ENCODE measurements at places on chromosomes 13 and 19.

DNA sequence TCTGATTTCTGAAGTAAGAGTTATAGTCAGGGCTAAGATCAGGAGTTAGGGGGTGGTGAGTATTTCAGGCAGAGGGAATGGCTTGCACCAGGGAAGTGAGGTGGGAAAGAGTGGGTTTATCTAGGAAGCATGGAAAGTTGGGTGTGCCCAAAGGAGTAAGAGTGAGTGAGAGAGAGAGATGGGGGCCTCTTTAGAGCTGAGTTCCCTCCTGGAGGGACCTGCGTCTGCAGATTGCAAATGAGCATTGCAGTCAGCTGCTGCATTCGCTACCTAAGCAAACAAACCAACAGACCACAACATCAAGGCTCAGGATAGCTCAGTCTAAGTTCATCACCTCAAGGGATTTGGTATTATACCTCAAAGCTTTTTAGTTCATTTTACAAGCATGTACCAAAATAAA, 405.8 kb downstream of the FGF9 start:
- DNase-seq = no peak

- DNase-seq = no peak
Observed at GRCh38 chr13:26531742-26532141, 25.7 kb upstream of the WASF3 start.

DNA sequence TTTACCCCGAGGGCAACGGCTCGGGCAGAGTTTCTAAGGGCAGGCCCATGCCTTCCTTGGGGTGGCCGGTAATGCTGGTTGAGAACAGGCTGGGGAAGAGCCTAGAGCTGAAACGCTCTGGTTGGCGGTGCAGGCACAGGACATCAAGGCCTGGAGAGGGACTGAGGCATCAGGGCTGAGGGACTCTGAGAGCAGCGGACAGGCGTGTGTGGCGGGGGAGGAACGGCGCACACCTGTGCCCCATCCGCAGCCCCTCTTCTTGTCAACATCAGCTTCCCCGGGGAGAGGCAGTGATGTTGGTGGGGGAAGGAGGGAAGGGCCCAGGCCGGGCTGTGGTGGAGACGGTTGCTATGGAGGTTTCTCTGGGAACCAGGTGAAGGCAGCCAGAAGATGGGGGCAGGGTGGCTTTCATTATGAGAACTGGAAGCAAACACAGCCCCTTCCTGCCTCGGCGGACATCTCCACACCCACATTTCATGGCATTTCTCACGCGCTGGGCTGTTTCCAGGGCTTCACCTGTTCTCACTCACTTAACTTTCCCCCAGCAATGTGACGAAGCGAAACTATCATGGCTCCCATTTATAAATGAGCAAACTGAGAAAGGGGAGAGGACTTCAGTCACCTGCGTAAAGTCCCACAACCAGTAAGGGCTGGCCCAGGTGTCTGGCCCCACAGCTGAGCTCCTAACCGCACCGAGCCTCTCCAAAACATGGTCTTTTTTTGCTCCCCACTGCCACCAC, 8.2 kb upstream of the ATF5 start:
- no peak for DNase-seq

- peak; percentile 86 for DNase-seq
Observed at GRCh38 chr13:114107686-114108081, 24.7 kb downstream of the RASA3 start.

GRCh38 chr13:70415136-70415535, 306.9 kb upstream of the KLHL1 start:
- DNase-seq = no peak

GRCh38 chr19:8333767-8334457, 9.2 kb downstream of the KANK3 start:
- DNase-seq = no peak

GRCh38 chr13:50417597-50417996, 402.4 kb downstream of the KCNRG start:
- DNase-seq = no peak

GRCh38 chr19:35738021-35738886, 4.0 kb downstream of the IGFLR1 start:
- no peak for DNase-seq

- DNase-seq = no peak
Observed at GRCh38 chr19:42225718-42226292, 5.7 kb downstream of the ZNF526 start.

GRCh38 chr19:18558604-18559003, 934 bp downstream of the KXD1 start:
- peak; percentile 18 for DNase-seq

DNA sequence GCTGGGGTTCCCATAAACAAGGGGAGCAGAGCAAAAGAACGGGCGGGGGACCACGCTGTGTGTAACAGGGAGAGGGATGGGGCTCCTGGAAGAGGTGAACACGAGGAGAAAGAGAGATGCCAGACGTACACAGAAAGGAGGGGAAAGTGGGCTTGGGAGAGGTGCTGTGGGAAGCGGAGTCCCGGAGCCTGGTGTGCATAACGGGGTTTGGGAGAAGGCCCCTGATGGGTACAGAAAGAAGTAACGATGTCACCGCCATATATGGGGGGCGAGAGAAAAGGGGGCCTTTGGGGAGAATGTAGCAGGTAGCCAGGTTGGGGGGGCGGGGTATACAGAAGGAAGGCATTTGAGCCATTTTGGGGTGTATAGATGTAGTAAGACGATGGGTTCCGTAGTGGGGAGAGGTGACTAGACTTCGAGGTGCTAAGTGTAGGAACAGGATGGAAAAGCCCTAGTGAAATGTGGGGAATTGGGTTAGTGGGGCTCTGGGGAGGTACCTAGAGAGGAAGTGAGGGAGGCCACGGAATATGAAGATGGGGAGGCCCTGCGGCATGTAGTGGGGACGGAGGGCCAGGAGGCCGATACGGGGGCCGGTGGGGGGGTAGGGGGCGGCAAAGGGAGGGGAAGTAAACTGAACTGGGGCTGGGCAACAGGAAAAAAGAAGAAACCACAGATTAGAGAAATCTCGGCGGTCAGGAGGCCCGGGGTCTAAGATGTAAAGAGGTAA, 787 bp downstream of the ZNF580 start:
- DNase-seq = peak; percentile 61

DNA sequence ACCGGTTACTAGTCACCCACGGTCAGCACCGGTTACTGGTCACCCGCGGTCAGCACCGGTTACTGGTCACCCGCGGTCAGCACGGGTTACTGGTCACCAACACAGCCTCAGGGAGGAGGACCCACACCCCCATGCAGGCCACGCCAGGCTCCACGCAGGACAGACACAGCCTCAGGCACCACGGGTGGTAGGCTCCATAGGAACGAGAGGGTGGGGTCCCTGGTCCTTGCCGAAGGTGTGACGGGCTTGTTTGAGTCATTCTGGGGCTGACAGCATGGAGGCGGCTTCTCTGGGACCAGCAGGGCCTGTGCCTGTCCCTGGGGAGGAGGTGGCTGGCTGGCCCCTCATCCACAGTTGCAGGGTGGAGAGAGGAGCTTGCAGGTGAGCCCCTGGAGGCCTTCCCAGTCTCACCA, 122.8 kb upstream of the SOX1 start:
- DNase-seq = no peak

GRCh38 chr13:39578821-39579291, 24.1 kb downstream of the LHFPL6 start:
- DNase-seq = no peak

DNA sequence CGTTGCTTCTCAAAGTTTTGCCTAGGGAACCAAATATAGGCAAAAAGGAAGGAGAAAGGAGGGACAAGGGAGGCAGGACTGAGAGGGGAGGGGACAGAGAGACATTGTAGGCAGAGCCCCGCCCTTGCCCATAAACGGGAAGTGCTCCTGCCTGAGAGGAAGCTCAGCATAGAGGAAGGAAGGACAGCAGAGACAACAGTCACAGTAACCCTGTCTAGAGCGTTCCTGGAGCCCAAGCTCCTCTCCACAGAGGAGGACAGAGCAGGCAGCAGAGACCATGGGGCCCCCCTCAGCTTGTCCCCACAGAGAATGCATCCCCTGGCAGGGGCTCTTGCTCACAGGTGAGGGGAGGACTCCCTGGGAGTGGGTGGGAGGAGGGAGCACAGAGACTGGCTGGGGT, at the start of gene CEACAM21:
CEACAM21 (plus strand) TSS at position 169 of the 400 bp plus-strand sequence; CDS start at position 278, 109 bp downstream.
- DNase-seq = no peak

DNA sequence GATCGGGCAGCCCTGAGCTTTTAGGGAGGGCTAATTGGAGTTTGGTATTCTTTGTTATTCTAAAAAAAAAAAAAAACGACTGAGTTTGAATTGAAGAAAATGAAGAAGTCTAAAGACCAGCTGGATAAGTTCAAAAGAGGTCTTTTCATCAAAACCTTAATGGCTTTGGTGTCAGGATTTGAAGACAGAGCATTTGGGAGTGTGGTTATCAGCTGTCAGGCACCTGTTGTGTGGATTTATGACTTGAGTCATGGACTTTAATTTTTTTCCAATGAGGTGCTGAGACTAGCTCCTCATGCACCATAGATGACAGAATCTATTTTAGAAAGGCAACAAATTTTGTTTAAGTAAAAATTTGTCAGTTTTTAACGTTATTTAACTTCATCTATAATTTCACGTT, 72.5 kb downstream of the FREM2 start:
- DNase-seq = no peak

DNA sequence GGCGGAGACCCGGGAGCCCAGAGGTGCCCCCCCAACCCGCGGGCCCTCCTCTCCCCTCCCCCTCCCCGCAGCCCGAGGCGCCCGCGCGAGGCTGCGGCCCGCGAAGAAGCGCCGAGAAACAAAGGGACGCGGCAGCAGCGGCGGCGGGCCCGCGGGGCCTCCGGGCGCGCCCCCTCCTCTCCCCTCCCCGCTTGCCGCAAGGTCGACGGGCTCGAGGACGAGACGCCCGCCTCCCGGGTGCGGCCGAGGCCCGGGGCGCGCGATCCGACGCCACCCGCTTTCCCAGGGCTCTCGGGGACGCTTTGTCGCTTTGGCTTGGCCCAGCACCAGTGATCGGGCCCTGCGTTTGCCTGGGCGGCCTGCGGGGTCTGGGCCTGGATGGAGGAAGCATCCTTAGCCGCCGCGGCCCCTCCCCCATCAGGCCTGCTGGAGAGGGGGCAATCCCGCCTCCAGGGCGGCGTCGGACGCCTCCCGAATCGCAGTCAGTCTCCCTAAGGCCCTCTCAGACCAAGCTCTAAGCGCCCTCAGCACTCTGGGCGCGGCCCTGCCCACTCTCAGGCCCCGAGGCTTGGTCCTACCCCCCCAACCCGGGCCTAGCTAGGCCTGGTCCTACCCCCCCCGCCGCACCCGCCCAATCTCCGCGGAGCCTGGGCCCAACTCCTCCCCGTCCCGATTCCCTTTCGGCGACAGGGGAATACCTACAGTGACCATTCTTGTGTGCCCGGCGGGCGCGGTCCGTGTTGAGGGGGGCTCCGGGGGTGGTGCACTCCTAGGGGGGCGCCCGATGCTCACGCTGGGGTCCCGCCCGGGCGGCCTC, 740 bp downstream of the ELAVL3 start:
- no peak for DNase-seq

DNA sequence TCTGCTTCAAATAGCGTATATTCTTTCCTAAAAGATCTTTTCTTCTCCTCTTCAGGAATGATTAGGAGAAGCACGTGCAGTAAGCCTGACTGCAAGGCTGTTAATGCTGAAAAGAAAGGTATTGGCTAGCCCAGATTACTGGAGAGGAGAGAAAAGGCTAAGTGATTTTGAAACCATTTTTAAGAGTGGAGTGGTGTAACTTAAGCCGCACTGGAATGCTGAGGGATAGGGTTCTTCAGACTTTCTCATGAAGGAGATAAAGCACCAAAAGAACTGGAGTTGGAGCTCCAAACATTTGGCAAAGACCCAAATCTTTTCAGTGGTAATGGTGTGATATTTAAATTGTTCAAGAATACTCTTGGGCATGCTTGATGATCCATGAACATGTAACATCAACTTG, 388.3 kb downstream of the COG6 start:
- DNase-seq = no peak

DNA sequence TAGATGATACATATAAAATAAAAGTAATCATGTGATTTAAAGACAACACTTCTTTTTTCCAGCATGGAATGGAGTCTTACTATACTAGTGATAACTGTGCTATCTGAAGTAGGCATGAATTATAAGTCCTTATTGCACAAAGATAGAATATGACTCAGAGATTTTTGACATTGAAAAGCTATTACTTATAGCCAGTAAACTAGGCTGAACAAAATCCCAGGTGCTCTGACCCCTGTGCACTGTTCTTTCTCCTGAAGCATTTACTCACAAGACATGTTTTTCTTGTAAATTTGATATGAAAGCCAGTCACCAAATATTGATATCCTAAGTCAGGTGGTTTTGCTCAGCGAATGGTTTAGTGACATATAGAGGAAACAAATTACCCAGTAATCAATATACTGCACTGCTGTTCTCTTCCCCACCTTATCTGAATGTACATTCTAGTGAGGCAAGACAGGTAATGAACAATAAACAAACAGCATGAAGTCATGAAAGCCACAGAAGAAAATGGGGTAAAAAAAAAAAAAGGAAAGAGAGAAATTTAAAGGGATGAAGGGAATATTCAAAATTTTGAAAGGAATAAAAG, 1567.0 kb upstream of the SPRY2 start:
- DNase-seq = no peak

GRCh38 chr13:74229242-74229641, 95.0 kb upstream of the KLF12 start:
- DNase-seq = no peak

DNA sequence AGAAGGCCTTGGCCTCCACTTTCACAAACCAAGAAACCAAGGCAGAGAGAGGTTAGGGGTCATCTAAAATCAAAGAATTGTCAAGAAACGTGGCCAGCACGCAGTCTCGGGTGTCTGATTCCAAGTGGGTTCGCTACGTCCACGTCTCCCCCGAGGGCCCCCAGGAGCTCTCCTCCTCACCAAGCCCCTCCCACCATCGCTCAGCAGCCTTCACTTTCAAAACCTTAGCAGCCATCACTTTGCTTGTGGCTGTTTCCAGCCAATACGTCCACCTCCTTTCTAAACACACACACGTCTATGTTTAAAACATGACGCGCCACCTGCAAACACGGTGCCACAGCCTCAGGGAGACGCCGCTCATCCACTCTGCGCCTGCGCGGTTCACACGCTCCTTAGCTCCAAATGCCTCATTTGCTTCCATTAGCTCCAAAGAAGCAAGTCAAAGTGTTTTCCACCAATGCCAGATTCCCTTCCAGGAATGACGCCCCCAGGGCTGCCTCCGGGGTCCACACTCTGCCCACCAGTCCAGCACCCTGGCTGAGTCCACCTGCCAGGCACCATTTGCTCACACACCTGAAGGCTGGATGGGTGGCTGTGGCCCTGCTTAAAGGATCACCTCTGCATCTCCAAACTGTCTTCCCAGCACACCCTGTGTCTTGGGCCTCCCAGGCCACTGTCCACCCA, 5.5 kb downstream of the RASA3 start:
- DNase-seq = no peak
